ENCODE measurements at places on chromosomes 12 and 14.
A peak's percentile ranks its signal among the peaks of the same experiment; 100 is the strongest.

DNA sequence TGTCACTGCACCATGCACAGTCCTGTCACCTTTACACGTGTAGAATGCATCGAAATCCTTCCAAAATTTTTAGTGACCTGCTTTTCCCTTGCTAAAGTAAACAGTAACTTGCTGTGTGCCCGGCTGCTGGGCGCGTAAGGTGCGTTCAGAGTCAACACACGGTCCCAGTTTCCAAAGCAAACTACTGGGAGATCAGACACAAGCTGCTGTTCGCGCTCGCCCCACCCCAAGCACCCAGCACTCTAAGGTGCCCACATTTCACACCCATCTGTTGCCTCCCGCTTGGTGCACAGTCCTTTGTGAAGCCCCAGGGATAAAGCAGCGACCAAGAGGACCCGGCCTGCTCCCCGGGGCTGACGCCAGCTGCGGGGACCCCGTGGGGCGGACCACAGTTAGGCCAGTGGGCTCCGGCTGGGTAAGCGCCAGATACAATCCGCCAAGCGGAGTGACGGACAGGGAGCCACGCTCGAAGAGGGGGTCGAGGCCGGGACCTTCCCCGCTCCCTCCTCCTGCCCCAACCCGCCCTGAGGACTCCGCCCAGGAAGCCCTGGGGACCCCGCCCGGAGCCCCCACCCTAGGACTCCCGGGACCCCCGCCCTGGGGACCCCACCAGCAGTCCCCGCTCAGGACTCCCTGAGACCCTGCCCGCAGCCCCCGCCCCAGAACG is 633 bp downstream of the STX2 start:
- peak; percentile 35 for DNase-seq

GRCh38 chr12:68403711-68404110 is 71.5 kb upstream of the MDM1 start:
- no peak for DNase-seq

DNA sequence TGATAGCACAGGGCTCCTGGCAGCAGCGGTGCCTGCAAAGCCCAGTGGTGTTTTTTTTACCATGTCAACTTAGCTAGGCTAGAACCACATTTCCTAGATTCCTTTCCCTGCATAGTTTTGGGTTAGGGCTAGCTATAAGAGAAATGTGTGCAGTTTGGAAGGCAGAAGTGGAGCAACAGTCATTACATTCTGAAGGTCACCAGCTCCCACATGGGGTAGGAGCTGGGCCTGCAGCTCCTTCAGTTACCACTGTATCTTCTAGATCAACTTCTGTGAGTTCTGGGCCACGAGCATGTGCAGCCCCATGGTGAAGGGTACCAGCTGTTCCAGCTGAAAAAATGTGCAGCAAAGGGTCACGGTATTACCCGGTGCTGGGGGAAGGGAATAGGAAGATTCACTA is 2.3 kb upstream of the SLC25A3 start:
- DNase-seq, result no peak

GRCh38 chr12:1117970-1118563 is 127.0 kb downstream of the ERC1 start:
- DNase-seq, result peak; percentile 66

DNA sequence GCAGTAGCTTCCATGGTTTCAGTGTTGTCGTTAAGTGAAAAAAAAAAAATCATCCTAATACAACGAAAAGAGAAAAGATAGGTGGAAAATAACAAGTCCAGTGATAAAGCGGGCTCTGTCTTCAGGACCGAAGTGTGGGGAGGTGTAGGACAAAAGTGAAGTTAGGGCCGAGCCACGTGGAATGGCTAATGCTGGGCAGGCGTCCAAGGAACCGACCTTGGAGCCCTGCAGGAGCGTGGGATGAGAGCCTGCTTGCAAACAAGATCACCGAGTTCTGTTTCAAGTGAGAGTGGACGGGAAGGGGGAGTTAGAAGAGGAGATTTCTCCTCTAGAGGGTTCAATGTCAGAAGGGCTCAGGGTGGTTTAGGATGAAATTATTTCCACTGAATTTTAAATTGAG is 22.2 kb downstream of the A2ML1 start:
- no peak for DNase-seq

- DNase-seq, result no peak
These were observed 255.6 kb downstream of the ERC1 start for GRCh38 chr12:1246637-1247036.

GRCh38 chr12:4296751-4297150 is 23.2 kb downstream of the CCND2 start:
- no peak for DNase-seq

DNA sequence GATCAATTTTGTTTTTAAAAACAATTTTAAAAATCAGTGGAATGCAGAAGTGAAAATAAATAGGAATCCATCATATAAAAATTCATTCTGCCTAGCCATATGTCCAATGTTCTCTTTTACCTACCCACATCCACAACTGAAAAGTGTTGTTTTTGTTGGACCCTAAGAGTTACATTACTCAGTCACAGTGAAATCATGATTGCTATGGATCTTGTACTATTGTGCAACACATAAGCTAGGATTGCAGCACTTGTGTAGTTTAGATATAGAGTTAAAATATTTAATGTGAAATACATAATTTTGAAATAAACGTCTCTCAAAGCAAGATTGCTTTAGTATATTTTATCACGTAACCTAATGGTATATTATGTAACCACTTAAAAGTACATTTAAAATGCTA is 213.3 kb upstream of the CLEC14A start:
- no peak for DNase-seq
